ENCODE measurements at places on chromosomes 16 and 17. TPM values are rescaled to one million over a fixed set of nuclear protein-coding genes. Genes with fewer than 3 reads are reported as not detected.

Gene OSGIN1
- 3.8 TPM for total RNA-seq

Gene PPP1R27
- total RNA-seq, result not detected

Gene BRICD5
- total RNA-seq, result 2.0 TPM

Gene SCARF1
- total RNA-seq, result 2.5 TPM

Gene MYH1
- not detected for total RNA-seq

Gene SHISA6
- not detected for total RNA-seq

DNA sequence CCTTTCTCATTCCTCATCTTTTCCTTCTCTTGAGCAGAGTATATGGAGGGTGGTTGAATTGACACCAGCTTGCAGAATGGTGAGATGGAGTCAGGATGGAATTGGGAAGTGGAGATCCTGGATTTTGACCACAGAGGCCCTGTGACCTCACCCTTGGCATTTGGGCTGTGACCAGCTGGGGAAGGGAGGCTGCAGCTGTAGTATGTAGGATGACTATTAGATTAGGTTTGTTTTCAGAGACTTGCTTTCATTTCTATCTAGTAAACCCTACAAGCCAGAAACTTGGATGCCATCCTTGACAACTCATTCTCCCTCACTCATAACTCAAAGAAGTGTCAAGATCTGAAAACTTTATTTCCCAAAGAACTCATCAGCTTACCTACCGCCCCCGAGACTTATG is 5.9 kb downstream of the GNGT2 start:
- no peak for DNase-seq

DNA sequence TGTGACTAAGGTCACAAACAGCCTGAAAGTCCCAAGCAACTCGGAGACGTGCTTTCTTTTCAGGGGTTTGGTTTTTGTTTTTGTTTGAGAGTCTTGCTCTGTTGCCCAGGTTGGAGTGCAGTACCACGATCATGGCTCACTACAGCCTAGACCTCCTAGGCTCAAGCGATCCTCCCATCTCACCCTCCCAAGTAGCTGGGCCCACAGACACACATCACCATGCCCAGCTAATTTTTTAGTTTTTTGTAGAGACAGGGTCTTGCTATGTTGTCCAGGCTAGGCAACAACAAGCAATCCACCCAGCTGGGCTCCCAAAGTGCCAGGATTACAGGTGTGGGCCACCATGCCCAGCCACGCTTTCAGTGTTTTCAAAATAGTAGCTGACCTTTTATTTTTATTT is 19.8 kb upstream of the GGA2 start:
- no peak for DNase-seq

- DNase-seq, result no peak
These were observed 26.9 kb downstream of the DNAH2 start for GRCh38 chr17:7744416-7744815.

DNA sequence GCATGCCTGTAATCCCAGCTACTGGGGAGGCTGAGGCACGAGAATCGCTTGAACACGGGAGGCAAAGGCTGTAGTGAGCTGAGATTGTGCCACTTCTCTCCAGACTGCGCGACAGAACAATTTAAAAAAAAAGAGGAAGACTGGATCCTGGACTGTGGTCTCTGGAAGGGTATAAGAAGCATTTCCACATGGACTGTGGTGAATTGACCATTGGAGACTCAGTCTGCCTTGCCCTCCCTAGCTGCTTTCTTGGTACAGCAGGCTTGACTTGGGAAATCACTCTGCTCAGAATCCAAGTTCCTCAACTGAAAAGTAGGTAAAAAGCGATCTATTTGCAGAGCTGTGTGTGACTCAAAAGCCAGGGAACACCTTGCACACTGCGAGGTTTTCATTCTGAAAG is 1.0 kb upstream of the MGRN1 start:
- DNase-seq, result no peak

GRCh38 chr17:39217734-39218369 is 7.9 kb downstream of the STAC2 start:
- no peak for DNase-seq

GRCh38 chr16:78689028-78689427 is 589.6 kb downstream of the WWOX start:
- DNase-seq, result no peak

GRCh38 chr16:82699711-82700495 is 73.1 kb downstream of the CDH13 start:
- DNase-seq, result peak; percentile 78

DNA sequence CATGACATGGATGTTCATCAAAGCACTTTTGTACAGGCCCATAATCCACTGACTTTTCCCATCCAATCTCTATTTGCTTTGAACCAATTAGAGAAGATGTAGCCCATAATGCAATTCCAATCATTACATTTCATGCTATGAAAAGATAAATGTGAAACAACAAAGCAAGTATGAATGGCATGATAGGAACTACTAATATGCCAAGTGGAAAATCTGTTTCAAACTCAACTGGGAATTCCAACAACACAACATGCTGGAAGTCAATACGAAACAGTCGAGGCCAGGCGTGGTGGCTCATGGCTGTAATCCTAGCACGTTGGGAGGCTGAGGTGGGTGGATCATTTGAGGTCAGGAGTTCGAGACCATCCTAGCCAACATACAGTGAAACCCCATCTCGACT is 39.6 kb upstream of the TMEM97 start:
- no peak for DNase-seq

DNA sequence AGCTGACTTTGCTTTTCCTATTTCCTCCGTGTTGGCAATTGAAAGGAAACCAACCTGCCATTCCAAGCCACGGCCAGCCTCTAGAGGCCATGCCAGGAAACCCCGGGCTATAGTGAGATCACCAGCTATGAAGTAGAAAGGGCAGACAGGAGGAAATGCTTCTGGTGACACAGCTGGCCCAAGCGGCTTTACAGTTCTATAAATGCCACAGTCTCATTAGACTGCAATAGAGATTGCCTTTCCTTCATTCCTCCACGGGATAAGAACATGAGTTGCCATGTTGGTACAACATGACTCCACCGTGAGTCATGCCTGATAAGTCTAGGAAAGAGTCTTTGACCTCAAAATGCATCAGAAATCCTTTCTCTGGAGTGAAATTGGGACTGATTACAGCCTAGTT is 384.9 kb downstream of the GRIN2A start:
- DNase-seq, result peak; percentile 76

DNA sequence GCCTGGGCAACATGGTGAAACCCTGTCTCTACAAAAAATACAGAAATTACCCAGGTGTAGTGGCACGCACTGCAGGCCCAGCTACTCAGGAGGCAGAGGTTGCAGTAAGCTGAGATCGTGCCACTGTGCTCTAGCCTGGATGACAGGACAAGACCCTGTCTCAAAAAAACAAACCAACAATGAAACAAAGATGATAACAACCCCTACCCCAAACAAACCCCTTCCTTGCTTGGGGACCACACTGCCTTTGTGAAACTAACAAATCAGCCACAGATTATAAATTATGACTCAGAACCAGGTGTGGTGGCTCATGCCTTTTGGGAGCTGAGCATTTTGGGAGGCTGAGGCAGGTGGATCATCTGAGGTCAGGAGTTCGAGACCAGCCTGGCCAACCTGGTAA is 75.3 kb upstream of the RPH3AL start:
- no peak for DNase-seq

DNA sequence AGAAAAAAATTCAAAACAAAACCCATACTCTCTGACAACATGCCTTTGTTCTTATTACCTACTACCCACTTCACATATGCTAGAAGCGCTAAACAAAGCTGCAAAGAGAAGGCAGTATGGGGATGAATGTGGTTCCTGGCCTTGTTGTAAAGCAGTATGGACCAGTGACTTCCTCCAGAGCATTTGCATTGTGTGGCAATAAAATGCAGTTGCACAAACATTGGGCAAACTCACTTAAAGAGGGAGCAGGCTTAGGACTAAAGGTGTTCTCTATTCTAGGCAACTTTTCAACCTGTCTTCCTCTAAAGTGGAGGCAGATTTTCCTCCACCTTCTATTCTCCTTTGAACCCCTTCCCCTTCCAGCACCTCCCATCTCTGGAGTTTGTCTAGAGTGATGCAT is 17.1 kb downstream of the TMIGD1 start:
- no peak for DNase-seq
